Ecto neural progenitor cell (in vitro differentiated cells): ENCODE measurements at places on chromosomes 11 and 22.

DNA sequence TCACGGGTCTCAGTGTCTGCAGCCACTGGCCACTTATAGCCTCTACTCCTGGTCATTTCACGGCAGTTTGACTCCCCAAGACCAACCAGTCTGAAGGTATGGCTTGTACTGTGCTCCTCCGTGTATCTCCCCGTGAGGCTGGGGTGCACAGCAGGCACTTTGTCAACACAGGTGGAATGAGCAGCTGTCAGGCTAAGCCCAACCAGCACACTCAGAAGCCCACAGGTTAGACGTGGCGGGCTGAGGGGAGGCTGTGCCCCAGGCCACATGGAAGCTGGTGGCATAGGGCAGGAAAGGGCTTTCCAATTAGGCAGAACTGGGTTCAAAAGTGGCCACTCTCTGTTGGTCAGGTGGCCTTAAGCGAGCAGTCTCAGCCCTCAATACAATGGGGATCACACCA lies 7.0 kb downstream of the TP53I11 start:
- DNase-seq: no peak

GRCh38 chr11:28703371-28703770 lies 595.2 kb downstream of the METTL15 start:
- DNase-seq: no peak

- DNase-seq: no peak
Measured at GRCh38 chr11:7538031-7538430, 24.2 kb downstream of the PPFIBP2 start.

GRCh38 chr11:110159476-110159875 lies 66.3 kb downstream of the ZC3H12C start:
- no peak for DNase-seq

- DNase-seq: no peak
Measured at GRCh38 chr11:9057007-9057406, 34.4 kb downstream of the SCUBE2 start.
